KG1 (cell line): ENCODE measurements at places on chromosomes 7 and 10.
A peak's percentile ranks its signal among the peaks of the same experiment; 100 is the strongest.

- DNase-seq: no peak
These were observed 47.9 kb downstream of the SP8 start for GRCh38 chr7:20738518-20739481.

DNA sequence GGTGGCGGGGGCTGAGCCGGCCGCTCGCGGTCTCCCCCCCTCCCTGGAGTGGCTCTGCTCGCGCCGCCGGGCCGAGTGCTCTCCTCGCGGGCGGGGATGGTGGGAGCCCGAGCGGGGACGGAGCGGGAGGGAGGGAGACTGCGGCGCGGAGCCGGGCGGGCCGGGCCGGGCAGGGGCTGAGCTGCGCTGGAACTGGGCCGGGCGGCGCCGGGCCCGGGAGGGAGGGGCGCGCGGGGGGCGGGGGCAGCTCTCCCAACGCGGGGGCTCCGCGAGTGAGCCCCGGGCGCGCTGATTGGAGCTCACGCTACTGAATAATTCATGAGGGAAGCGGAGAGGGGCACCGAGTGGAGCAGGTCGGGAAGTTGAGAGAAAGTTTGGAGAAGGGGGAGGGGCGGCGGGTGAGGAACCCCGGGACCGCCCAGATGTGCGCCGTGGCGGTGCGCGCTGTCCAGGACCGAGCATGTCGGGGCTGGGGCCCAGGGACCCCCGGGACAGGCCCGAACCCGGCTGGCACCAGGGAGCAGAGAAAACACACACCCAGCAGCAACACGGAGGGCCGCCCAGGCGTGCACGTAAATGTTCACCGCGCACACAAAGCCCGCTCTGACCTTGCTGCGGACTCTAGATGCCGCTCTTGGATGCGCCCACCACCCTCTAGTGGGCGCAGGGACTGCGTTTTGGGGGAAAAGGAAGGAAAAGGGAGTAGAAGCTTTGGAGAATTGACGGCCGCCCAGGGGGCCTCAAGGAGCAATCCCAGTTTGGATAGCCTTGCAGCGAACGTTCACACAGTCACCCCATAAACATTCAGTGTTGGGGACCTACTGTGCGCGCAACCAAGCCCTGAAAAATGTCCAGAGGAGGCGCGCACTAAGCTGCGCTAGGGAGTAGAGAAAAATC is at the start of gene EPHB4:
Gene EPHB4, minus strand, starts transcription at position 194 of the 897 bp plus-strand sequence. CDS start 493 bp downstream, outside the sequence.
- DNase-seq: no peak

- peak; percentile 2 for DNase-seq
These were observed at the start of gene ARF5 for GRCh38 chr7:127588019-127588696. TSS of gene ARF5 (plus strand) at chr7:127588411. CDS start at chr7:127588499, 88 bp downstream.

DNA sequence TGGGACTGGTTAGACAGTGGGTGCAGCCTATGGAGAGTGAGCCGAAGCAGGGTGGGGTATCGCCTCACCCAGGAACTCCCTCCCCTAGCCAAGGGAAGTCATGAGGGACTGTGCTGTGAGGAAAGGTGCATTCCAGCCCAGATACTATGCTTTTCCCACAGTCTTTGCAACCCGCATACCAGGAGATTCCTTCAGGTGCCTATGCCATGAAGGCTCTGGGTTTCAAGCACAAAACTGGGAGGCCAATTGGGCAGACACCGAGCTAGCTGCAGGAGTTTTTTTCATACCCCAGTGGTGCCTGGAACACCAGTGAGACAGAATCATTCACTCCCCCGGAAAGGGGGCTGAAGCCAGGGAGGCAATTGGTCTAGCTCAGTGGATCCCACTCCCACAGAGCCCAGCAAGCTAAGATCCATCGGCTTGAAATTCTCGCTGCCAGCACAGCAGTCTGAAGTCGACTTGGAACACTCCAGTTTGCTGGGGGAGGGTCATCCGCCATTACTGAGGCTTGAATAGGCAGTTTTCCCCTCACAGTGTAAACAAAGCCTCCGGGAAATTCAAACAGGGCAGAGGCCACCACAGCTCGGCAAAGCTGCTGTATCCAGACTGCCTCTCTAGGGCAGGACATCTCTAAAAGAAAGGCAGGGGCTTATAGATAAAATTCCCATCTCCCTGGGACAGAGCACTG is 141.4 kb downstream of the TFEC start:
- no peak for DNase-seq

DNA sequence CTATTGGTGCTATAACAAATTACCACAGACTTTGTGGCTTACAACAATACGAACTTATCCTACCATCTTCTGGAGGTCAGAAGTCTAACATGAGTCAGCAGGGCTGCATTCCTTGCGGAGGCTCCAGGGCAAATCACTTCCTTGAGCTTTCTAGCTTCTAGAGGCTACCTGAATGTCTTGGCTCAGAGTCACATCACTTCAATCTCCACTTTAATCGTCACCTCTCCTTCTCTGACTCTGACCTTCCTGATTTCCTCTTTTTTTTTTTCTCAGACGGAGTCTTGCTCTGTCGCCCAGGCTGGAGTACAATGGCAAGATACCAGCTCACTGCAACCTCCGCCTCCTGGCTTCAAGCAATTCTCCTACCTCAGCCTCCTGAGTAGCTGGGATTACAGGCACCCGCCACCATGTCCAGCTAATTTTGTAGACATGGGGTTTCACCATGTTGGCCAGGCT is 44.6 kb upstream of the ANAPC16 start:
- no peak for DNase-seq

GRCh38 chr7:41156268-41156667 is 546.6 kb downstream of the INHBA start:
- no peak for DNase-seq

- no peak for DNase-seq
These were observed 615 bp upstream of the NEUROD6 start for GRCh38 chr7:31341141-31341540.

DNA sequence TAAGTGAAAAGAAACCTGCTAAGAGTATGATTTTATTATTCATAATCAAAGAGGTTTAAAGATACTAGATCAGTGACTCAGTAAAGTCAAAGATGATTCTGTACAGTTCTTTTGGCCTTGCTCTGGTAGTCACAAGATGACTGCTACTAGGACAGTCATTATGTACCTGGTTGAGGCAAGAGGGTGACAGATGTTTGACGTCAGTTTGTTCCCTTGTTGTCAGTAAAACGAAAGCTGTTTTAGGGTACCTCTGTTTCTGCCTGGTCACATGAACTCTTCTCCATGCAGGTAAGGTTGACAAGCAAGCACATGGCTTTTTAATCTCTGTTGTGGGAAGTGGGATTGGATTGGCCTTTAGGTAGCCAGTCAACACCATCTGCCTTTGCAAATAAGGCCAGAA is 308.0 kb downstream of the EXOC4 start:
- no peak for DNase-seq

- no peak for DNase-seq
These were observed 523.8 kb downstream of the ZWINT start for GRCh38 chr10:55837273-55837672.

DNA sequence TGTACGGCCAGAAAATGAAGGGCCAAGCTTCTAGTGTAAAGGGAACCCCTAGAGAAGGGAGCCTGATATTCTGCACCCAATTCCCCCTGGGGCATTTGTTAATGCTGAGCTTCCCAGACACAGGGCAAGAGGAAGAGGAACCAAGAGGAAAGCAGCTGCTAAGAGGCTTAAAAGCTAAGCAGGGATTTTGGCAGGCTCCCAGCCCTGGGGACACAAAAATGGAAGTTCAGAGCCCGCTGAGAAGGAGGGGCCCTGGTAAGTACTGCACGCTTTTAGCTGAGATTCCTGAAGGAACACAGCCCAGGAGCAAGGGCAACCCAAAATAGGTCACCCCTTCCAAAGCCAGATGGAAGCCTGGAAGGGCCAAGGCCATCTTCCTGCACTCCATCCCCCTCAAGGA is 387.3 kb upstream of the MGMT start:
- DNase-seq: no peak

GRCh38 chr7:158944950-158945349 is 88.6 kb downstream of the DYNC2I1 start:
- no peak for DNase-seq

- no peak for DNase-seq
These were observed 21.9 kb upstream of the GDF10 start for GRCh38 chr10:47278152-47278473.

DNA sequence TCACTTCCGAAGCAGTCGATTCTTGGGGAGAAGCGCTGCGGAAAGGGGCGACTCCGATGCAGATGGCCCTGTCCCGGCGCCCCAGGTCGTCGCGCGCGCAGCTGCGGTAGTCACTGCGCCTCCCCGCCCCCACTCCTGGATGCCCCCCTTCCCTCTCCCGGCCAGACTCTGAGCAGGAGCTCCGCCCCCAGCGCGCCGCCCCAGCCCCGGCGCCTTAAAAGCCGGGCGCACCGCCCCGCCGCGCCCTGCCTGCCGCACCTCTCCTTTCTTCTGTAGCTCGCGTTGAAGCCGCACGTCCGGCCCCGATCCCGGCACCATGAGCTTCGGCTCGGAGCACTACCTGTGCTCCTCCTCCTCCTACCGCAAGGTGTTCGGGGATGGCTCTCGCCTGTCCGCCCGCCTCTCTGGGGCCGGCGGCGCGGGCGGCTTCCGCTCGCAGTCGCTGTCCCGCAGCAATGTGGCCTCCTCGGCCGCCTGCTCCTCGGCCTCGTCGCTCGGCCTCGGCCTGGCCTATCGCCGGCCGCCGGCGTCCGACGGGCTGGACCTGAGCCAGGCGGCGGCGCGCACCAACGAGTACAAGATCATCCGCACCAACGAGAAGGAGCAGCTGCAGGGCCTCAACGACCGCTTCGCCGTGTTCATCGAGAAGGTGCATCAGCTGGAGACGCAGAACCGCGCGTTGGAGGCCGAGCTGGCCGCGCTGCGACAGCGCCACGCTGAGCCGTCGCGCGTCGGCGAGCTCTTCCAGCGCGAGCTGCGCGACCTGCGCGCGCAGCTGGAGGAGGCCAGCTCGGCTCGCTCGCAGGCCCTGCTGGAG is at the start of gene INA:
Gene INA, plus strand, starts transcription at position 243 of the 817 bp plus-strand sequence. Its CDS starts 74 bp downstream, at position 317.
- no peak for DNase-seq

DNA sequence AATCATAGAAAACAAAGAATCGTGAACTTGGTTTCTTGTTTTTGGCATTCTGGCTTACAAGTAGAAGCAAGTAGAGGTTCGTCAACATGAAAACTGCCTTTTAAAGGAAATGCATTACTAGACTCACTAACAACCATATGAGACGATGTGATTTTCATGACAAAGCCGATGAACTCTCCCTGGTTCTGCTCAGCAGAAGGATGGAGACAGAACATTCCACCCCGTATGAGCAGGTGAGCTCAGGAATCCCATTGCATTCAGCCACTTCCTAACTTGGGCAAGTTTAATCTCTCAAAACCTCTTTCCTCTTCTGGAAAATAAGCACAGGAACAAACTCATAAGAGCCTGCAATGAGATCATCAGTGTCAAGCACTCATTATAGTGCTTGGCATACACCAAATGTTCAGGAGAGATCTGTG is 57.4 kb upstream of the SVIL start:
- no peak for DNase-seq
